ENCODE measurements at places on chromosomes 4 and X.

DNA sequence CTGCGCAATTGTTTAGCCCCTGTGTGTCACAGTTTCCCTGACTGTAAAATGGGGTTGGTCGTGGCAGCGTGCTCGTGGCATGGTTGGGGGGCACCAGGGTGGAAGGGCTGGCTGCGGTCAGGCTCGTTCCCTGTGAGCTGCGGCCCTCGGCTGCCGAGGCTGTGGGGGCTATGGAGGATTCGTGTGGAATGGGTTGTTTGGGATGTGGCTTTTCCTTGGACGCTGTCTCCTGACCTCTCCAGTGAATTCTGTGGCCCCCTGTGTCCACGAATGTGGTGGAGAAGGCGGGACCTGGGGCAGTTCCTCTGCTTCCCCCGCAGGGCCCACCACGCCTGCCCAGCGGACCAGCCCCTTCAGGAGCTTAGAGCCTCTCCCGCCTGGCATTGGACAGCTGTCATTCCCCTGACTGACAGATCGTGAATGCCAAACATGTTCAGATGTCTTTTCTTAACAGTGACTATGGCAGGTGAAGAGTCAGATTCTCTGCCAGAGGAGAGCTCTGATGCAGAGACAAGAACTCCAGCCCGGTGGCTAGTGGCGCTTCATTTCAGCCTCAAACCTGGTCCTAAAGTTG, 17.2 kb upstream of the HGFAC start:
- DNase-seq: no peak

DNA sequence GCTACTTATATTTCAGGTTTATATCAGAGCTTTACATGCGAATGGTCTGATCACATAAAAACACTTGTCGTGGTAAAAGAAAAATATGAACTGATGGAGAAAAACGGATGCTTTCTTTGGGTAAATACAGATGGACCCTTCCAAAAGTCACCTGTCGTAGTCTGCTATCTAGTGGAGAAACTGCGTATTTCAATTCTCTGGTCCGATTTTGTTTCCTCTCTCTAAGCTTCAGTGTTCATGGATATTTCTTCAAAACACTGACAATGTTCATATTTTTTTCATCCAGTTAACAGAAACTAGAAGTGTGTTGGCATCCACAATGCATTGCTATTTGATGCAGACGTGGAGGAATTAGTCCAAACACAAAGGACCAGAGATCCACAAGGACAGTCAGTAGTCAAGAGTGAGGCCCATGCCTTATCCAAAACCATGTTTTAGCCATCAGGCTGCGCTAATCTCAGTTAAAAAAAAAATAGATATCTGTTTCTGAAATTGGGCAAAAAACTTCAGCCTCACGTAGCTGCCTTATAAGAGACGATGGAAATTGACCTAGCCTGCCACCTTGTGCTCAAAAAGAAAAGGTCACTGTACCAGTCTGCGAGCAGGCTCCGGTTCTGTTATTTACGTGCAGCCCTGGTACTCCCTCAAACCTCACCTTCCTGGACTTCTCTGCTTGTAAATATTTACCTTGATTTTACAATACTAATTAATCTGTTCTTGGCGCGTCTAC, 16.0 kb downstream of the MEPE start:
- DNase-seq: peak; percentile 76

DNA sequence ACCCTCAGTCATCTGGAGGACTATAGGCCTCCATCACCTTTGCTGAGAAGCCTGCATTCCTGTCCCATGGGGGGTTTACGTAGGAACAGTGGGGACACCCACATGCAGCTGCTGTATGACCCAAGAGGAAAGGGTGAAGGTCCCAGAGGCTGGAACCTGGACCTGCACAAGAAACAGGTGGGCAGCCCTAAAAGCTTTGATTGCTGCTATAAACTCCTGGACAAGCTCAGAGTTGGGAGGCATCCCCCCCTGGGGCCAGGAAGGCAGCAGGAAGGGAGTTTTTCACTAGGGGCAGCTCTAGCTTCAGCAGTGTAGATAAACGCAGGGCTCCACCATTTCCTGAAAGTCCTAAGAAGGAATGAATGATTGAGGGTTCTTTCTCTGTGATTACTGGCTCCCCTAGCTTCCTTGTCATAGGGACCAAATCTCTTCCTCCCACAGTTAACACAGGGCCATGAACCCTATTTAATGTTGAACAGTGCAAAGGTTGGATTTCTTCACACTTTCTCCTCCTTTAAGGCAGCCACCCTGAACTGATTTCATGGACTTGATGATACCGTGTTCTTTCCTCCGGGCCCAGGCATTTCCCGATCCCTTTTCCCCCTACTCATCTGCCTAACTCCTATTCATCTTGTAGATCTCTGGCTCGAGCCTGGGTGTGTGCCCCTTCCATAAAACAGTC, 84.2 kb downstream of the CHRNA9 start:
- no peak for DNase-seq

- DNase-seq: no peak
Observed at GRCh38 chr4:58962424-58962823, 1852.2 kb upstream of the IGFBP7 start.

DNA sequence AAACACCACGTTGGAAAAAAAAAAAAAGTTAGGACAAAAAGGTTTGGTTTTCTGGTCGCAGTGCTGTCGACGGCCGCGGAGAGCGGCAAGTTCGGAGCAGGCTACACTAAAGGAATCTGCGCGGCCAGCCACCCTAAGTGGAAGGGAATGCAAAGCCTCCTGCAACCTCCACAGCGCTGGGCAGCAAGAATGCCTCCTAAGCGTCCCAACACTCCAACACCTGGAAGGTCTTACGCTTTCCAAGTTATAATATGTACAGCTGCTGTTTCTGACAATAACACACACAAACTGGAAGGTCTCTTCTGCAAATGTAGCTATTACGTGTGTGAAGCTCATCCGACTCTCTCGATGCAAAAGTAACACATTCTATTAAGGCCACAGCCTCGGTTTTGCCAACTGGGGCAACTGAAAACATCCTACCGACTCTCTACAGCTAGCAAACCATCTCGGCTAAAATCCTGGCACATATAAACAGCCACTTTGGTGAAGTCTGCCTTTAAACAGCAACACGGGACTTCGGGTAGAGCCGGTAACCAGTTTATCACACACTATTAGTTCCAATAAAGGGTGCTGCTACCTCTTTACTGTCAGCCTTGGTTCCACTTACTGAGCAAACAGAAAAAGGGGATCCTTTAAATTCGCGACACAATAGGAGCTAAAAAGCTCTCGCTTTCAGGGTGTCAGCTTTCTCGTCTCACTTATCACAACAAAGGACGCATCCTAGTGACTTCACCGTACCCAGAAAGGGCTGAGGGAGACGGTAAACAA, 895 bp downstream of the SMIM14 start:
- no peak for DNase-seq

GRCh38 chrX:71128915-71129765, 10.7 kb downstream of the MED12 start:
- DNase-seq: peak; percentile 47

DNA sequence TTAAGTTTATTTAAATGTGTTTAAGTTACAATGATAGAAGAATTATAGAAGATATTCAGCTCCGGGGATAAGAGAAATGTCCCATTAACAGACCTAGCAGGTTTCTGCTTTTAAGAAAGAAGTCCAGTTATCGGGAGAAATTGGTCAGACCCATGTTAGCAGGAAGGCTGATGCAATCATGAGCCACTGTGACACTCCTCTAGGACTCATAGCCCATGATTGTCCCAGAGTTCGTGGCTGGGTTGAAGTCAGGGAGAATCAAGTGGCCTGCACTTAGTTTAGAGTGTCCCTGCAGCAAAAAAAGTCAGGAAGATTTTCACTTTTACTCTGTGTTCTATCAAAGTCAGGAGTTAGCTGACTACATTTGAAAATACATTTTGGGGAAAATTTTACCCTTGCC, 72.0 kb downstream of the TMEM144 start:
- no peak for DNase-seq

DNA sequence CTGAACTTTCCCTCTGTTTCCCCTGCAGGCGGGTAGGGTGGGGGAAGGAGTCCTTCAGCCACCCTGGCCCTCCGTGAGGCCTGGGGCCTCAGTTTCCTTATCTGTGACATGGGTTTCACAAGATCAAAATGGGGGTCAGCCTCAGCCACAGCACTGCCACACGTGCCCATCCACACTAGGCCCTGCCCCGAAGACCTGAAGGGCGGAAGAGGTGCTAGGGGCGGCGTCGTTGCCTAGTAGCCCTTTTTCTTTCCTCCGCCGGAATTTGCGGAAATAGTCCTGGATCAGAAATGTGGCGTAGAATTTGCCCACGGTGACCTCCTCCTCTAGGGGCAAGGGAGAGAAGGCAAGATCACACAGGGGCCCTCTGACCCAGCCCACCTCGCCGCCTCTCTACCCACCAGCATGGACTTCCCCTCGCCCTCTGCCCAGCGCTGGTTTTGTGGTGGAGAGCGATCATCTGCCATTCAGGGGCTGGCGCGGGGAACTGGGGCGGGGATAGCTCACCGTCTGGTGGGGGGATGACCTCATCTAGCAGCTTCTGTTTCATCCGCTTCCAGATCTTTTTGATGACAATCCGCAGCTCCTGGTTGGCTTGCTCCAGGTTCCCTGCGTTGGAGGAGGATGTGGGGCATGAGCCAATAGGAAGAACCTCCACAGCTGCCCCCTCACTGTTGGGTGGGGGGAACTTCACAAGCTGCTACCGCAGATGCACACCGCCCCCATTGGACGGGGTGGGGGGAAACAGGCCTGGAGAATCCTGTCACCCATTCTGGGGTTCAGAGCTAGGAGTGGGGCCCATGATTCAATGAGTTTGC, 9.7 kb upstream of the SYP start:
- no peak for DNase-seq

GRCh38 chrX:68049466-68049865, 383.8 kb downstream of the OPHN1 start:
- no peak for DNase-seq

DNA sequence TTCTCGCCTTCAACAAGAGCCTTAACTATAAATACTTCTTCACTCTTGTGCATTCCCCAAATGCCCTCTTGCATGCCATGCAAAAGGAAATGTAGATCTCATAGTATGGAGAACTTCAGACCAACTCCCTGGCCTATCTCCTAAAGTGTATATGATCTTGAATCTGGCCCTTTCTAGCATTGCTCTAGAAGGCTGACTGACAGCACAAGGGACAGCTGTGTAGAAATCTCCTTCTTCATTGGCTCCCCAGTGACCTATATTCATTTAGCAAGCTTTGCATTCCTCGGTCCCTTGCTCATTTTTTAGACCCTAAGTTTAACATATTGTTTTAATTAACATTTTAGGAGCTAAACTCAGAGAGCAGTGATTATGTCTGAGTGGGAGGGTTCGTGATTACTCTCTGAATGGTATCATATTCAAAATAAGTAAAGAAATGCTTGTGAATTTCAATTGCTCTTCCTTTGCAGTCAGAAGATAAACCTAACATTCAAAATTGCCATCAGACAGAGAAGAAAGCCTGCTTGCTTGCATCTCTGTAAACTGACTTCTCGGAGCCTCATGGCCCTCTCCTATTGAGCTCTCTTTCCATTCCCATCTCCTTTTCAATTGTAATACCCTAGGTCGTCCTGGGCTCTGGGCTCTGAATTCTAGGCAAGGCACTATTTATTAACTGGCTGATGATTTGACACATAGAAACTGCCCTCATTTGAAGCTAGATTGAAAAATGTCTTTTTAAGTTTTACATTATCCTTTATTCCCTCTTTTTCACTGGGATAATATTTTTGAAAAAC, 120.3 kb upstream of the PRKG2 start:
- DNase-seq: no peak

DNA sequence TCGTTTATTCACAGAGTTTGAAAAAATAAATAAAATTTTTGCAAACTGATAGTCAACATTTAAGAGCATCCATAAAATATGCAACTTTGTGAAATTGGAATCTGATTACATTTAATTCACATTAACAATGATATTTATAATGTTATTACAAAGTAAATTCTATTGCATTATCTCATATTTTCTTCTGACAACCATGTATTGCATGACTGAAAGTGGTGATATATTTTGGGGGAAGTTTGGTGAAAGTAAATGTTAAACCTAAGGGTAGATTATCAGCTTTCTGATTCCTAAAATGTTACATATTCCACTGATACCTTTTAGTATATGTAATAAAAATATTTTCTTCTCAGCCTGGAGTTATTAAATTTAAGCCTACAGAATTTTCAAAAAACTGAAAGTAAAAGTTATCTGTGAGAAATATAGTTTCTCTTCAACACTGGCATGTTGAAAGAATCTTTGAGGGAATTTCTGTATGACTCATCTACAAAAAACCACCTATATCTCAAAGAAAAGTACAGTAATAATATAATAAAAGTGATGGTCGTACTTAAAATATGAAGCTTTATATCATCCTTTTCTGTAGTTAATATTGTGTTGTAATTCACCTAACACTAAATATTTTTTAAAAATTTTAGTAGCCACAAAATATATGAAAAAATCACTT, 1179.6 kb upstream of the PCDH7 start:
- no peak for DNase-seq

DNA sequence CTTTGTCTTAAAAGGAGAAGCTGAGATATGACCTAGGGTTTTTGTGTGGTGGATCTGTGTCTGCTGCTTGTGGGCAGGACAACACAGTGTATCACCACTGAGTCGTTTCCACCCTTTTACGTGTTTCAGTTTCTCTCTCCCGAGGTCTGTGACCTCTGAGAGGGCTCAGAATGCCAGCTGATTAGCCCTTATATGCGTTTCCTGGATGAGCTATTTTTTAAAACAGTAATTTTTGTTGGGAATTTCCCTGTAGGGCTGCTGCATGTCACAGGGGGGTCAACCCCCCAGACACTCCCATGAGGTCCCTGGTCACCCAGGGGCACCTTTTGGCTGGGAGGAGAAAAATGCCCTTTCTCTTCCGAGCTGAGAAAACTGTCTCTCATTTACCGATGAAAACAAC, 170.4 kb upstream of the CASK start:
- DNase-seq: no peak

- no peak for DNase-seq
Observed at GRCh38 chr4:105634402-105635080, 73.9 kb downstream of the INTS12 start.

DNA sequence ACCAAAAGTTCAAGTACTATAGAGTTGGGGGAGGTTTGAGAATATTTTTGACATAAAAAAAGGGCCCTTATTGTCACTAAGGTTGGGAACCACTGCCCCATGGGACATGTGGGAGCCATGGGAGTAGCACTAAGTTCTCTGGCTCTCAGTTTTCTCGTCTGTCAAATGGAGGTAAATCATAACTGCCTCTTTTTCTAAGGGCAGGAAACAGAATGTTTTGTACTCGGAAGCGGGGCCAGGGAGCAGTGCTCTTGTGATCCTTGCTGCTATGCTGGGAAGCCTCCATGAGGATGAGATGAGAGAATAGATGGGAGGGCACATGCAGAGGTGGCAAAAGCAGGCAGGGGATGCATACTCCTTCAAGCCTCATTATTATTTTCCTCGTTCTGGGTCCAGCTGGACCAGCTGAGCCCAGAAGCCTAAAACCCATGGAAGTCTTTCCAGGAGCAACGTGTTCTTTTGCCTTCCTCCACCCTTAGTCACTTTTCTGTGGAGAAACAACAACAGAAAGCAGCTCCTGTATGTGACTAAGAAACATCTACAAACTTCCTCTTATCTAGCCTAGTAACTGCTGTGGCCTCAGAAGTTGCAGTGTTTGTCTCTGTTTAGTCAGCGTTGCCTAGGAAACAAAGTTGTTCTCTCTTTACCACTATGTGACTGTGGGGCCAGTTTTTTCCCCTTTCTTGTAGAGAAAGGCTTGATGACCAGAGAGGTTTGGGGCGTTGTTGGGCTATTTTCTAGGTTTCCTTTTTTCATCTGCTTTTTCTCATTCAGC, 64.8 kb downstream of the TSC22D3 start:
- peak; percentile 57 for DNase-seq

GRCh38 chr4:103019308-103020124, at the start of gene SLC9B1:
Gene SLC9B1, minus strand, starts transcription at chr4:103019705. Its CDS starts 27,994 bp downstream, at chr4:102991711.
- DNase-seq: peak; percentile 79

- no peak for DNase-seq
Observed at GRCh38 chrX:118977424-118977823, 3.0 kb downstream of the LONRF3 start.
